ENCODE measurements at places on chromosomes 7 and 10.

GRCh38 chr7:12564996-12565764 is 5.3 kb upstream of the SCIN start:
- no peak for DNase-seq

DNA sequence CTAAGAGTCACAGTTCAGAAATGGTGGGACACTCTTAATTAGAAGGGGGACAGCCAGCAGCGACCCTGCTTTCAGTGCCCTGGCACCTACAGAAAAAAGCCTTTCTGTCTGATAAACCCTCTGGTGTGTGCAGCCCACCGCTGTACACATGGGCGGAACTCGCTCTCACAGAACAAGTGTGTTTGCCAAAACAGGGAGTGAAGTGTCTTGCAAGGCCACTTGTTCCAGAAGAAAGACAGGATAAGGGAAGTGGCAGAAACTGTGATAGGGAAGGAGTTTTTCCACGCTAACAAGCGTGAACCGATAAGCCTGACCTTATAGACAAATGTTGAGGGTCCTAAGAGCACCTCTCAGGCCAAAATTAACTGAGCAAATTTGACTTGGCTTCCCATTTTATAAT is 203.7 kb upstream of the TCF7L2 start:
- no peak for DNase-seq

DNA sequence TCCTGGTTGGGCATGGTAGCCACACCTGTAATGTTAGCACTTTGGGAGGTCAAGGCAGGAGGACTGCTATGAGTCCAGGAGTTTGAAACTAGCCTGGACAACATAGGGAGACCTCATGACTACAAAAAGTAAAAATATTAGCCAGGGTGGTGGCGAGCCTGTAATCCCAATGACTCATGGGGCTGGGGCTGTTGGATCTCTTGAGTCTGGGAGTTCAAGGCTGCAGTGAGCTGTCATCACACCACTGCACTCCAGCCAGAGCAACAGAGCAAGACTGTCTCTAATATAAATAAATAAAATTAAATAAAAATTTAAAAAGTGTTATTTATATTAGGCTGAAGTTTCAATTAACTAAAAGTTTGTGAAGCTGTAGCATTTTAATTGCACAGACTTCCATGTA is 207.3 kb downstream of the NXPH1 start:
- no peak for DNase-seq

DNA sequence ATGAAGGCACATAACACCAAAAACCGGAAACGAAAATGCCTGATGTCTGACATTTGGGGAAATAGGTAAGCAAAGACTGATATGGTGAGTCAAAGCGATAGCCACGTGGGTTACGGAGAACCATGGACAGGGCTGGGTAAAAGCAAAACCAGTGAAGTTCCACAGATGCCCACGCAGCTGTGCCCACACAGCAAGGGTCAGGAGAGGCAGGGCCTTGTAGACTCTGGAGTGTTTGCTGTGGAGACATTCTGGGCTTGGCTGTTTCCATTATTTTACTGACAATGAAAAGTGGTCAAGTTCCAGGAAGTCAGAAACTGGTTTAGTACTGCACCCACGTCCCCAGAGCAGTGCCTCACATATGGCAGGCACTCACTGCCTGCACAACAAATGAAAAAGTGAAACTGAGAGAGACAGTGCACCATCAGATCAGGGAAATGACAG is 148.7 kb downstream of the ZMYND11 start:
- no peak for DNase-seq

DNA sequence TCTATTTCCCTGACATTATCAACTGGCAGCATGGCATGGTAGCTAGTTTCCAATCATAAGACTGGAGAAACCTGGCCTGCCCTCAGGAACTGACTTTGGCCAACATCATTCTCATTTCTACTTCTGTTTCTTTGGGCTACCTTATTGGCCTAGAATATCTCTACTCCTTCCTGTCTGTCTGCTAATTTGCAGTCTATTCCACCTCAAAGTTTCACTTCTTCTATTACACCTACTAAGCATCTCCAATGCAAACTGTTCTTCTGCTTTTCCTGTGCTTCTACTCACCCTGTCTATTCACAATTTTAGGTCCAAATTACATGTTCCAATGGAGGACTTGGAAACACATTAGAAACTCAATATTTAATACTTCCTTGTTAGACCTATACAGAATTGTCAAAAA is 65.6 kb downstream of the ZNF503 start:
- DNase-seq: no peak

DNA sequence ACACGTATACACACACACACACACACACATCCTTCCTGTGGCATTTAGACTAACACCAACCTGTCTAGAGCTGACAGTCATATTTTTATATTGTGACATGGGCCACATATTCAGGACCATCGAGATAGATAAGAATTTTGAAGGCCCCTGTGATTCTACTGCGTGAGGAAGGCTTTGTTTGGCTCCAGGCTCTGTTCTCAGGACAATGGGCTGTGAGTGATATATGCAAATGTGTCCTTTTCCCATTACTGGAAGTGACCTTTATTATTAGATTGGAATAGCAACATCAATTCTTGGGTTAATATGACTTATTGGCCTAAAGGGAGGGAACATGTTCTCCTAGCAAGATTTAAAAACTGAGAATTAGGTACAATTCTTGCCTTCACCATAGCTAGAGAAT is 156.1 kb downstream of the SPAG6 start:
- DNase-seq: no peak

DNA sequence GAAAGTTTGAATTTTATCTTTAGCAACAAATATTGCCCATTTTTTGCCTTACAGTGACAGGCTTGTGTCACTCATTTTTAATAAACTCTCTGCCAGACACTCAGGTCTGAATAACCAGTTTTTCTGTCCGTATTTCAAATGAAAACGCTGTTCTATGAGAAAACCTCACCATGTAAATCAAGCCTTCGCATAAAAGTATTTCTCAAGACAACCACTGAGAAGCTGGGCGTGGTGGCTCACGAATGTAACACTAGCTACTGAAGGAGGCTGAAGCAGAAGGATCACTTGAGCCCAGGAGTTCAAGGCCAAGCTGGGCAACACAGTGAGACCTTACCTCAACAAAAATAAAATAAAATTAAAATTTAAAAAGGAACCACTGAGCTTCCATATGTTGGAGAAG is 339.3 kb downstream of the PARD3 start:
- no peak for DNase-seq

DNA sequence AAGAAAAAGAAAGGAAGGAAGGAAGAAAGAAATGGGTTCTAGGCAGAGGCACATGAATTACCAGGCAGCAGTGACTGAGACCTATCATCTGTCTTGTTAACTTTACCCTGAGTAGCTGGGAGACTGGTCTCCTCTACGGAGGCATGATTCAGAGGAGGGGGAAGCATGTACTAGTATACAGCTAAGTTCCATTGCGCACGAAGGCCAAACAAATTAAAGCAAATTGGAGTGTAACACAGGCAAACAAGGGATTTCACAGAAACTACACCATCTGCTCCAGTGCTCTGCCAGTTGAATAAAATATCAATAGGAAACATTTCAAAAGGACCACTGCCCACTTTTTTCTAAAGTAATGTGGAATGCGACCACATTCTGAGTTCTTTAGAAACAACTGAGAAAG is 65.9 kb upstream of the RSU1 start:
- DNase-seq: no peak

DNA sequence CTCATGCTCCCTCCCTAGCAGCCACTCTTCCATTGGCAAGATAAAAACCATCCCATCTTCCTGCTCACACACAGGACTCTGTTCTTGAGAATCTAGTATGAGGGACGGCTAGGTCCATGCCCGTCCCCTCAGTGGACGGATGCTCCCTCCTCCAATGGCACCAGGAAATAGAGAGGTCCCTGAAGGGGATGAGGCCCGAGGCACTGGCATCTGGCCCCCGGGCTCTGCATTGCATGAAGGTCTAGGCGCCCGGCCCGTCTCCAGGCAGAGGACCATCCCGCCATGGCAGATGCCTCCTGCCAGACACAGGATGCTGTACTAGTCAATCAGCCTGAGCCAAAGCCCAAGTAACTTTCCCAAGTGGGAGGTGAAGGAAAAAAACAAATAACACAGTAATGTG is 15.0 kb downstream of the PRKAG2 start:
- DNase-seq: no peak

DNA sequence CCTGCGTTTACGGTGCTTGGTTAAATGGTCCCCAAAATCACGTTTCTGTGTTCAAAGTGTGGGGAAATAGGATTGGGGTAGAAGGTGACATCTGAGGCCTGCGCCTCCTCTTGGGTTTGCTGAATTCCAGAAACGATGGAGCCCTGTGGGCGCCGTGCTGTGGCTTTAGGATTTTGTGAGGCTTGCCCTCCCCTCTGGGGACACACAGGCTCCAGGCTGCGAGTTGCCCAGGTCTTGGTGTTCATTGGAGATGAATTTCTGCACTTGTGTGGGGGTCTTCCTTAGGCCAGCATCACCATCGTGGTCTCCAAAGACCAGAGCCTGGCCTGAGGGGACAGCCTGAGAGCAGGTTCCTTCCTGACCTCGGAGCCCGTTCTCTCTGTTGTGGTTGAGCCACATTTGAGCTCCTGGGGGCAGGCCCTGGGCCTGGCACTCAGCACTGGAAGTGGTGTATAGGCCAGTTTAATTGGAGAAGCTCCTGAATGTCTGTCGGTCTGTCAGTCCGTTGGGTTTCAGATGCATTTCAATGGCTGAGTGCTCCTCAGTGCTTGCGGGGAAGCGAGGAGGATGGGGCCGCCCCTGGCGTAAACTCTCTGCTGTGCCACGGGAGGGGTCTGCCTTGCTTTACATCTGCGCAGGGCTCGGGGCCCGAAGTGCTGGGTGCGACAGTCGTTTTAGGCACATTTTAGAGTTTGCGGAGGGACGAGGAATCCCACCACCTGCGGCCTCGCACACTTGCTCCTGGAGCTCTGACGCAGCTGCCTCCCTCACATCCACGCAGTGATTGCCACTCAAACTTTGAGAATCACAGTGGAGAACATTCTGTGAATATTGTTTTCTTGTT is 71.7 kb downstream of the DNAJB6 start:
- no peak for DNase-seq

- DNase-seq: no peak
Measured at GRCh38 chr10:101959346-101959916, 96.5 kb downstream of the ARMH3 start.

GRCh38 chr7:125670926-125671572 is 741.4 kb upstream of the POT1 start:
- no peak for DNase-seq

GRCh38 chr10:76667408-76668370 is 969.9 kb downstream of the KCNMA1 start:
- DNase-seq: no peak

DNA sequence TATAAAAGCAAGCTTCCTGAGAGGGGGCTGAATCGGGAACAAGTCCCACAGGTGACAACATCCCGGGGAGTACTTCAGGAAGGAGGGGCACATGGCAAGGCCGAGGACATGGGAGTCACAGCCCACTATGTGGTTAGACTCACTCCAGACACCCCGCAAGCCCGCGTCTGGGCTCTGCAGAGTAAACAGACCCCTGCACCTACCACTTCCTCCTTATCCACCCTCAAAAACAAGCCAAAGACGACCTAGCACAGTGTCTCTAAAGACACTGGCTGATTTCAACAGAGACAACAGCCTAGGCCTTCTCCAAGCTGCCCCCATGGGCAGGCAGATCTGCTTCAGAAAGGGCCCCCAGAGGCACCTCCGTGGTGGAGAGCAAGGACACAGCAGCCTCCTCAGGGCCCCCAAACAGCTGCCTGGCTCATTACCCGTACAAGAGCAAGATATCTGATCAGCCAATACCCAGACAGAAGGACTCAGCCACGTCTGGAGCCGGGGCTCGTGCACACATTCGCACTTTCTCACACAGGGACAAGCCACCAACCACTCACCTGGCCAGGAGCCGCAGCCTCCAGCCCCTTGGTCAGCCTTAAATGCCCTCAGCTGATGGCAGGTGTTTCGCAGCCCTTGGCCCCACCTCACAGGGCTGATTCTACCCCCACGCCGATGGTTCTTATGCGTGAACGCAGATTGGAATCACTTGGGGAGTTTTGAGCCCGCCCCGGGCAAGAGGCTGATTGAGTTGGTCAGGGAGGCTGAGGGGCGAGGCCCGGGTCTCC is 10.7 kb upstream of the KPNA7 start:
- no peak for DNase-seq

DNA sequence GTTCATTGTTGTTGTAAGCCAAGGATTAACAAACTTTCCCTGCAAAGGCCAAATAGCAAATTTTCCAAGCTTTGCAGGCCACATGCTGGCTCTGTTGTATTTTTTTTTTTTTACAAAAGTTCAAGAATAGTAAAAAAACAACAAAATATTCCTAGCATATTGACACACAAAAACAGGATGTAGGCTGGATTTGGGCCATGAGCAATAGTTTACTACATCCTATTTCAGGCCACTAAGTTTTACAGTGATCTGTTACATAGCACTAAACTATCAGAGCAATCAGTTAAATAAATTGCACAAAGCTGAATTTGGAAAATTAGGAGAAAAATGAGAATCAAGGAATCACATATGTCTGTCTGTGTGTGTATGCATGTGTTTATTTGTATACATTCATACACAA is 491.8 kb upstream of the GHITM start:
- DNase-seq: no peak

DNA sequence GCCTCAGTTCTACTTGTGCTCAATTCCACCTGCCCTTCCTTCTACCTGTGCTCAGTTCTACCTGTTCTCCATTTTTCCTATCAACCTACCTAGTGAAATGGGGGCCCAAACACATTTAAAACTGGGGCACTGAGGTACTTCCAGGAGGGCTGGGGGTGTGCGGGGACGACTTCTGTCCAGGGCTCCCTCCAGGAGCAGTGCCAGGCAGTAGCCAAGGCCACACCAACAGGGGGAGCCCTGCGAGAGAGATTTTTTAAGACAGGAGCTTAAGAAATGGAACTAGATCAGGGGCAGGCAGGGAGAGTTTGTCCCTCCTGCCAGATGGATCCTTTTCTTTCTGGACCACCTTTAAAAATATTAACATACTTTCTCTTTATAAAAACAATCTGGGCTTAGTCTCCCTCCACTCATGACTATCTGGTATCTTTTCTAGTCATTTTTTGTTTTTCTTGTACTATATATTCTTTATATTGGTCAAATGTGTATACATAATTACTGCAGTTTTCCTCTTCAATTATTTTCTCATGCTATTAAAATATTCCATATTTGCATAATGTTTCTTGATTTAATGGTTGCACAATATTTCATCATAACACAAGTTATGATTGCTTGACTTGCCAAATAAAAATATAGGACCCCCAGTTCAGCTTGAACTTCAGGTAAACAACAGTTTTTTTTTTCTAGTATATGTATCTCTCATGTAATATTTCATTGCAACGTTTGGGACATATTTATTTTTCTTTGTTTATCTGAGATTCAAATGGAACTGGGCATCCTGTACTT is 47.3 kb upstream of the INSYN2A start:
- no peak for DNase-seq

GRCh38 chr7:152588350-152588749 is 87.6 kb downstream of the XRCC2 start:
- DNase-seq: no peak

DNA sequence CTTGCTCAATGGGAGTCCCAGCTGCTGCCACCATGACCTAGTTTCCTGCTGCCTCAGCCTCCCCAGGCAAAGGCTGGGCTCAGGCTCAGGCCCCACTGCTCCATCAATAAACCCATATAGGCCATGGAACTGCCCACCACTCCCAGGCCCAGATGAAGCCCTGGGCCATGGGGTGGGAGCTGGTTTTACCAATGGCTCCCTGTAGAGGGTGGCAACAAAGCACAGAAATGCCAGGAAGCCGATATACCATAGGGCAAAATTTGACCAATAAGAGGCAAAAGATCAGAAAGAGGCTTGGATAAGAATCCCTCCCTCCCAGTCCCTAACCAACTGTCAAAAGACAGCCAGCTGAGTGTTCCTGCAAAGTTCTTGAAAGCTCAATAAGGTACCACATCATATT is 101.8 kb upstream of the DOCK1 start:
- no peak for DNase-seq

GRCh38 chr7:155057076-155057475 is 13.0 kb upstream of the HTR5A start:
- DNase-seq: no peak

Measured in activated T-helper 1 cell treated with anti-CD3 and anti-CD28 coated beads, Interleukin-2, amount 50 U/mL, for 16 hours (primary cell).